ENCODE measurements at places on chromosomes 12 and 14. TPM values are rescaled to one million over a fixed set of nuclear protein-coding genes. Genes with fewer than 3 reads are reported as not detected.

SLC5A8 gene
- not detected for total RNA-seq

- DNase-seq: no peak
- no peak overlapping the region for H3K27ac ChIP-seq
Observed at GRCh38 chr14:83128783-83129182, 1595.1 kb upstream of the SEL1L start.

DNA sequence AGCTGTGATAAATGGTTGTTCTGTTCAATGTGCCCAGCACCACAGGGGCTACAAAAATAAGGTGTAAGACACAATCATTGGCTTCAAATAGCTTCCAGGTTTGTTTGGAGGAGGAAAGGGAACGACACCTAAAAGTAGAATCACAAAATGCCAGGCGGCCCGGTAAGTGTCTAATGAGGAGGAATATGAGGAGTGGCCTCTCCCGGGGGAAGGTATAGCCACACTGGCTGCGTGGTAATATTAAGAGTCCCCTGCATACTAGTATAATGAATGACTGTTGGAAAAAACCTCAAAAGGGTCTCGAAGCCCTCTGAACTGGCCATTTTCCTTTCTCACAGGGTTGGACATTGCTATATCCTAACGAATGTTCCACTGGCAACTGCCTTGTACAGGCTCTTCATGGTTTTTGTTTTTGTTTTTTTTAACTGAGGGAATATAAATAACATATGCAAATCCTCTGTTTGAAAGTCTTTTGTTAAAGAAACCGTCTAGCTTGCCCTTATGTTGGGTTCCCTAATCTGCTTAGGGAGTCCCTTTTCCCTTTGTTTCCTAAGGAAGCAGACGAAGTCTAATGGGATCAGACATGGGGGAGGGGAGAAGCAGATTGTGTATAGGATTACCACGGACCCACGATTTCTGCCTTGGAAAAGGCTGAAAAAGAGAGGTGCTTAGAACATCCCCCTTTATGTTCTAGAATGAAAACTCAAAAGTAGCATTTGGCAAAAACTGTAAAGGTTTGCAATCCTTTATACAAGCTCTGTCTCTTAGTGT is 4.2 kb downstream of the CCDC60 start:
- no peaks in the 10 kb centered on the region for H3K36me3 ChIP-seq
- no peak overlapping the region for H3K4me3 ChIP-seq
- DNase-seq: no peak
- H3K27ac ChIP-seq: no peak overlapping the region
- no peaks in the 10 kb centered on the region for H3K4me1 ChIP-seq

DNA sequence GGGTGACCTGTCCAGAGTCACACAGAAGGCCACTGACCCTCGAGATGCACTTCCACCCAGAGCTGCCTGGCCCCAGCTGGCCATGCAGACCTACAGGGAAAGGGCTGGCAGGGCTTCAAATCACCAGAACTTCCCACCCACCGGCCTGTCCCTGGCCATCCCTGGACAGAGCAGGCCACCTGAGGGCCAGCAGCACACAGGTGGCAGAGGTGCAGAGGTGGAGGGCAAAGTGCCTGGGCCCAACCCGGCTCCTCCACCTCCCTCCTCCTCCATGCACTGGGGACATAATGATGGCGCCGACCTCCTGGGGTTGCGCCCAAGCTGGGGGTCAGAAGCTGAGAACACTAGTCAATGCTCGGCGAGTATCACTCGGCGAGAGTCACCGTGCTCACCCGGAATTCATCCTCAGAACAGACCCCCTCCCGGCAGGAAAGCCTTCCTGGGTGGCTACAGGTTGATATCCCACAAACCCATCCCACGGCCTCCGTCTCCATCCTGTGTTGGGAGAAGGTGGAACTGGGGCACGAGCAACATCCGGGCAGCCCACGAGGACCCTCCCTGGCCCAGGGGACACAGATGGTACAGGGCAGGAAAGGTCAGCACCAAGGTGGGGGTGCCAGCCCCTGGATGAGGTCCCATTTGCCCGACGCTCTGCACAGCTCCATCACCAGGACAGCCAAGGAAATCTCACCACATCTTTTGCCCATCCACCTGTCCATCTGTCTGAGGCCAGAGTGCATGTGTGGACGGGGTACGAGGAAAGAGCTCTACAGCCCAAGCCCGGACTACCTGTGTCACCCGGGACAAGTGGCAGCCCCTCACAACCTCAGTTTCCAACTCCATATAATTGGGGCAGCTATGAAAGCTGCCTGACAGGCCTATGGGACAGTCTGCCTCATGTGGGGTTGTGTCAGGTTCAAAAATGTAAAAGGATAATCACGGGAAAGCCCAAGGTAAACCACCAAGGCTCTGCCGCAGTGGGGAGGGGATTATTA is 10.8 kb downstream of the BEGAIN start:
- H3K4me3 ChIP-seq: no peak overlapping the region
- DNase-seq: no peak
- peaks cover 8% of the 10 kb centered on the region for H3K4me1 ChIP-seq
- H3K27me3 ChIP-seq: no peaks in the 10 kb centered on the region
- H3K36me3 ChIP-seq: no peaks in the 10 kb centered on the region

DNA sequence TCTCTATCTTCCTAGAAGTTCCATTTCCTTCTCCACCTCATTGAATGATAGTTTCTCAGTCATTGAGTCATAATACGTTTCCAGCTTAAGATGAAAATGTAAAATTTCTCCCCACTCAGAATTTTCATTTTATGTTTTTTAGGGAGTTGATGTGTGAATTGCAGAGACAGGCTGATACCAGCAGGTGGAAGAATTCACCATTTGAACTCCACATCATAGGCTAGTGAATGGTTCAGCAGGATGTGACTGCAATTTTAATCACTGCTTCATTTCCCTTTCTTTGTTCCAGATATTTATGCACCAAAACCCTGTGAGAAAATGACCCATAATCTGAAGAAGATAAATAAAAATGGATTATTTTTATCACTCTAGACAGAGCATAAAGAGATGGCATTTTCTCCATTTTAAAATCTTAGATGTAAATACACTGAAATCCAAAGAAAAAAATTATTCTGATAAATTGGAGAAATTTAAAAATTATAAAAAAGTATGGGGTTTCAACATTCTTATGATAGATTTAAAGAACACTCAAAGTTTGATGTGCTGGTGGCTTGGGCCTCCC is 10.6 kb upstream of the PYGL start:
- H3K4me3 ChIP-seq: no peak overlapping the region
- DNase-seq: no peak
- H3K4me1 ChIP-seq: peaks cover 27% of the 10 kb centered on the region

RASAL1 gene
- not detected for total RNA-seq

DNA sequence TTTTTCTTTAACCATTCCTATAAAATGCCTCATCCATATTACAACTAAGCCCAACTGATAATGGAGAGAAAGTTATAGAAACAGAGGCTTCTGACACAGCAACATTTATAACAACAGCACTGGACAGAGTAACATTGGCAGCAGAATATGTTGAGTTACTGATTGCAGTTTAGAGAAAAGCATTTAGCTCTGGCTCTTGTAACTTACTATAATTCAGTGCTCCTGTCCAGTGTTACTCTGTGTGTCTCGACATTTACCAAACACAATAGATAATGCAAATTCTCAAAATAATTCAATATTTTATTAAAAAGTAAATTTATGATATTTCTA is 356.1 kb downstream of the CEP128 start:
- no peak overlapping the region for H3K4me3 ChIP-seq
- no peaks in the 10 kb centered on the region for H3K27me3 ChIP-seq
- peaks cover 34% of the 10 kb centered on the region for H3K4me1 ChIP-seq

All from osteocyte (in vitro differentiated cells).